GM12864 (cell line): ENCODE measurements at places on chromosomes 5 and 9.

DNA sequence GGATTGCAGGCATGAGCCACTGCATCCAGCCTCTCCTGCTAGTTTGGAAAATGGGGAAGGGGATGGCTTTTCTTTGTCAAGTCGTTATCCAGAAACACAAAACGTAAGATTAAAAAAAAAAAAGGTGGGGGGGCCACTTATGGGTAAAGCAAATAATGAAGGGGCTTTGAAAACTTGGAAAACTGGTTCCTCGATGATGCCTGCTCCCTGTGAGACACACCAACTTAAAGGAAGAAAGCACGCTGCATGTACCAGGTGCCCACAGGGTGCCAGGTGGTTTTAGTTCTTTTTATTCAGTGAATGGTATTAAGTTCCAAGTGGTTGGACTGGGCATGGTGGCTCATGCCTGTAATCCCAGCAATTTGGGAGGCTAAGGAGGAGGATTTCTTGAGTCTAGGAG, 170.1 kb downstream of the GOLPH3 start:
- DNase-seq: no peak

GRCh38 chr9:92138157-92138959, 23.1 kb upstream of the SPTLC1 start:
- DNase-seq: no peak

DNA sequence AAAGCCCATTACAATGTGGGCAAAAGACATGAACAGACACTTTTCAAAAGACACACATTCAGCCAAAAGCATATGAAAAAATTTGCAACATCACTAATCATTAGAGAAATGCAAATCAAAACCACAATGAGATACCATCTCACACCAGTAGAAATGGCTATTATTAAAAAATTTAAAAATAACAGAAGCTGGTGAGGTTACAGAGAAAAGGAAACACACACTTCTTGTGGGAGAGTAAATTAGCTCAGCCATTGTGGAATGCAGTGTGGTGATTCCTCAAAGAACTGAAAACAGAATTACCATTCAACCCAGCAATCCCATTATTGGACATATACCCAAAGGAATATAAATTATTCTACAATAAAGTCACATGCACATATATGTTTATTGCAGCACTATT, 585.2 kb upstream of the TUSC1 start:
- no peak for DNase-seq

DNA sequence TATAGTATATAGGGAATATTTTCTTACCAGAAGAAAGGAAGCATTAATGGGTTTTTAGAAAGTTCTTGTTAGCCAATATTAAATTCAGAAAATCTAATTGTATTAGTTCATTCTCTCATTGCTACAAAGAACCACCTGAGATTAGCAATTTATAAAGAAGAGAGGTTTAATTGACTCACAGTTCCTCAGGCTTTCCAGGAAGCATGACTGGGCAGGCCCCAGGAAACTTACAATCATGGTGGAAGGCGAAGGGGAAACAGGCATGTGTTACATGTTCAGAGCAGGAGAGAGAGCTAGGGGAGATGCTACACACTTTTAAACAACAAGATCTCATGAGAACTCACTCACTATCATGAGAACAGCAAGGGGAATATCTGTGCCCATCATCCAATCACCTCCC, 304.0 kb upstream of the CDH12 start:
- DNase-seq: no peak

DNA sequence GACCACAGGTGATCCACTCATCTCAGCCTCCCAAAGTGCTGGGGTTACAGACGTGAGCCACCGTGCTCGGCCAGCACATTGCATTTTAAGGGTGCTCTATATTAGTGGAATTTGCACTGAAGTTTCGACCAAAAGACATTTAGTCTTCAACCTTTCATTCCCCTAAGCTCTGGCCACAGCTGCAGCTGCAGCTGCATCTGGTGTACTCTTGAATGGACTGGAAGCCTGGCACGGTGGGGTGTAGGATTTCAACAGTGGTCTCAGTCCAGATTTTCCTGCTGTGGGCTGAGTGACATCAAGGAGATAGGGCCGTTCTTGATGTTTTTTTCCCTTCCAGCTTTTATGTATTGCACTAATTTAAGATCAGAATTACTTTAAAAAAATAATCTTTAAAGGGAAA, 255.2 kb downstream of the PDZD2 start:
- DNase-seq: no peak

DNA sequence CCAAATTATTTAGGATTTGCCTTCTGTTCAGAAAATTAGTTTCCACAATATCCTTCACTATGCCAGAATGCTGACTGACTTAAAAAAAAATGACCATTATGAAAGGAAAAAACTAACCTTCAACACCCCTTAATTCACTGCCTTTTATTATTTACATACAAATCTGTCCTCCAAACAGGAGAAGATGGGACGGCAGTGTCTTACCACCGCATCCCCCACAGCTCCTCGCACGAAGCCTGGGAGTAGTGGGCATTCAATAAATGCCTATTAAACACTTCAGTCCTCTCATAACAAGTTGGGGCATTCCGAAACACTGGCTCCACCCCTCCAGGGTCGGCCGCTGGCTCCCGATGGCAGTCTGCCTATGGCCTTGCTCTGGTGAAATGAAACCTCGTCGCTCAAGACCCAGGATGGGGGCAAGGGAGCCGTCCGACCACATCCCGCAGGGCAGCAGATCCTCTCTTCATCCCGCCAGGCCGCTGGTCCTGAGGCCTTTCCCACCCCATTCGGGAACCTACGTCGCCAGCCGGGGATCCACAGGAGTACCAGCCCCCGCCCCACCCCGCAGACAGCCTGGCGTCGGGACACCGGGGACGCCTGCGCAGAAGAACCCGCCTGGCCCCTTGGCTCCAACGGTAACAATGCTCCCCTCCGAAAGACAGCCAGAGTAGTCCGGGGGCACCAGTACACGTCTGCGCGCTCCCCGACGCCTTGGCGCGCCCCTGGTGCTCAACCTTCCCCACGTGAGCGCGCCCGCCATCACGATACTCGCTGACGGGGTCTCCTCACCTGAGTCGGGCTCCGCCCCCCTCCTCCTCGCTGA, 613 bp downstream of the ZBTB5 start:
- DNase-seq: peak; percentile 31

DNA sequence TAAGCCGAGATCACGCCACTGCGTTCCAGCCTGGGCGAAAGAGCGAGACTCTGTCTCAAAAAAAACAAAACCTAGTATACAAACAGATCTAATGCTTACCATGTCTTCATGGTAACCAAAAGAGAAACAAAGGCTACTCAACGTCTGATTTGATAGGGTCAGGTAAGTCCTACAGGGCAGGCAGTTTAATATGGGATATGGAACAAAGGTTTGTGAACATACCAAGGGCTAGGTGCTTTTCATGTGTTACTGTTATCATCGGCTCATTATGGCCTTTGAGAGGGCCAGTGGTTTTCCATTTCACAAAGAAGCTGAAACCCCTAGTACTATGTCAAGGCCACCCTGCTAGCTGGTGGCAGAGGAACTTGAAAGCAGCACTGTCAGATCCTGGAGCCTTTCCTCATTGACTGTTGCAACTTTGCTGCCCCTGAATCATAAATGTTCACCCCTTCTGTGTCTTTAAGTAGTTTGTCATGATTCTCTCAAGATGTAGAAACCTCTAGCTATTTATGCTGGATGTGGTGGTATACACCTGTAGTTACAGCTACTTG, 5.1 kb downstream of the IQGAP2 start:
- DNase-seq: no peak

DNA sequence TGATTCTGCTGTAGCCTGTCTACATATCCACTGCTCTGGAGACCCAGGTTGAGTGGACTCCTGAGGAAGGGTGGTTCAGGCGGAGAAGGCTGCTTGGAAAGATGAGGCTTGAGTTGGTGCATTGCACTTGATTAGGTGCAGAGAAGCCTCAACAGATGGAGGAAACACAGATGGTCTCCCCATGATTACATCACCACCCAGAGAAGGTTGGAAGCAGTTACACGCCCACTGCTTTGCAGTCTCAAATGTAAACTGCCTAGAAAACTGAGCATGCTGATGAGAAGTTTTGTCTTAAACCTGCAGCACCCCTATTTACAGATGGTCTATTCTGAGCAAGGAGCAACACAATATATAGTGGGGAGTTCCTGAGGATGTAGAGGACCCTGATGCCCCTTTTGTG, 266.6 kb downstream of the PIK3R1 start:
- no peak for DNase-seq

DNA sequence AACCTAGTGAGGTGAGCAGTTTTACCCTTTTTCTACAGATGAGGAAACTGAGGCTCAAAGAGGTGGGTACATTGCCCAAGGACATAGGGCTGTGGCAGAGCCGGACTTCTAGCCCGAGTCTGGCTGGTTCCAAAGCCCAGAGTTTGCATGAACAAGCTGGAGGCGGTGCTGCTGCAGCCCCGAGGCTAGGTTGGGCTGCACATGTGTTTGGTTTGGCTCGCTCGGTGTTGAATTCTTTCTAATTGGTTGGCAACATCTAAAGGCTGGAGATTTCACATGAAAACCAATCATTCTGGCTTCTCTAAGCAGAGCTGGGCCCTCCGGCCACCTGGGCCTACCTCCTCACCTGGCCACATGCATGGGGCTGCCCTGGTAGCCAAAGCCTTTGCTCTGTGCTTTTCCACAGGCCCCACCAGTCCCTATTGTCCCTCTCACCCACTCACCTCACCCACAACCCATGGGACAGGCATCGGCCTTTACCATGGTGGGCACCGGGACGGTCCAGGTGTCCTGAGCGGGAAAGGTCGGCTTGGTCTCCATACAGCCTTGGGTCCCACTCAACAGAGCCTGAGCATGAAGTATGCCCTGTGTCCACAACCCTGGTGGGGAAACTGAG, 262.3 kb downstream of the NSG2 start:
- no peak for DNase-seq

- no peak for DNase-seq
Measured at GRCh38 chr5:5487585-5488360, 65.3 kb downstream of the ICE1 start.

- DNase-seq: no peak
Measured at GRCh38 chr5:108295578-108296368, 86.1 kb downstream of the FBXL17 start.

GRCh38 chr9:21989440-21990189, 4.6 kb downstream of the CDKN2A start:
- no peak for DNase-seq

- no peak for DNase-seq
Measured at GRCh38 chr9:86974421-86974820, 27.1 kb upstream of the GAS1 start.

GRCh38 chr9:79301085-79301484, 270.7 kb upstream of the TLE4 start:
- no peak for DNase-seq

GRCh38 chr5:174177531-174177930, 132.0 kb downstream of the NSG2 start:
- DNase-seq: no peak

DNA sequence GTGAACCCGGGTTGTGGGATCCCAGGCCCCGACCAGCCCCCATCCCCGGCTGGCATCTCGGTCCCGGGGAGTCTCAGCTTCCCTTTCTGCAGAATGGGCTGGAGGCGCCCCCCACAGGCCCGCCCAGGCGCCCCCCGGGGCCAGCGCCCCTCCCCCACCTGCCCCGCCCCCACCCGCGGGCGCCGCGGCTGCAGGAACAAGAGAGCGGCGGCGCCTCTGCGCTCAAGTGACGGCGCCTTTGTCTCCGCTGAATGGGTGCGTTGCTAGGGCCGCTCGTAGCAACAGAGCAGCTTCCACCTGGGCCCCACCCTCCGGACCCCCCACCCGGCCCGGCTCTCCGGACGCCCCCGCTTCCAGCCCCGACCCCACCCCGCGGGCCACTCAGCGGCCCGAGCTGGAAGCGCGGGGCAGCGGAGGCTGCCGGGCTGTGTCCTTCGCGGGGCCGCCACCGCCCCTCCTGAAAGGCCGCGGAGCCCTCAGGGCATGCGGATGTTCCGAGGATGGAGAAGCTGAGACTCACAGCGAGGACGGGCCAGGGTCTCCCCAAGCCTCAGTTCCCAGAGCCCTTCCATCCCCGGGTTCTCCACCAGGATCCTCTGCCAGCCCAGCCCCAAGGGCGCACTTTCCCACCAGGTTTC, 27.5 kb downstream of the ADGRD2 start:
- no peak for DNase-seq

GRCh38 chr5:115170134-115170928, 623 bp upstream of the TRIM36 start:
- DNase-seq: no peak

GRCh38 chr9:128020692-128021091, 39.9 kb upstream of the EEIG1 start:
- DNase-seq: no peak

DNA sequence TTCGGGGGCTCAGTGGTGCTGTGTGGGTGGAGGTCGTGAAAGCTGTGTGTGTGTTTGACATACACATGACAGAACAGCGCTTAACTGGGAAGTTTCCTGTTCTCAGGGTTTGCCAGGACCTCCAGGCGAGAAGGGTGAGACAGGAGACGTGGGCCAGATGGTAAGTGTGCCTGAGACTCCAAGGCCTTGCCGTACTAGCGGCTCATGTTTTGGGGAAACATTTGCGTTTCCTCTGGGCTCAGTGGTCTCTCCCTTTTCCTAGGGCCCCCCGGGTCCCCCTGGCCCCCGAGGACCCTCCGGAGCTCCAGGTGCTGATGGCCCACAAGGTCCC, 68.3 kb upstream of the FCN2 start:
- no peak for DNase-seq

DNA sequence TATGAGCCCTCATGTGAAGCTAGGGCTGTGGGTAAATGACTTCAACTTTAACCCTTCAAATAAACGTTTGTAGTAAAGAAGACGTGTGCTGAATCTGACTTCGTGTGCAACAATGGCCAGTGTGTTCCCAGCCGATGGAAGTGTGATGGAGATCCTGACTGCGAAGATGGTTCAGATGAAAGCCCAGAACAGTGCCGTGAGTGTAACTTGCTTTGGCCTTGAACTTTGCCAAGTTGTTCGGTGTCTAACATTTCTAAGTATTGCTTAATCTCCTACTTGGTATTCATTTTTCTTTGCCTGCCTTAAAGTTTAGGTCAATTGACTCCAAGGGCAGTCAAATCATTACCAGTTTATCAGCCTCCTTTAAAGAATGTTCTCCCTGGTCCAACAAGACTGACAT, 18.2 kb downstream of the VLDLR start:
- DNase-seq: no peak

DNA sequence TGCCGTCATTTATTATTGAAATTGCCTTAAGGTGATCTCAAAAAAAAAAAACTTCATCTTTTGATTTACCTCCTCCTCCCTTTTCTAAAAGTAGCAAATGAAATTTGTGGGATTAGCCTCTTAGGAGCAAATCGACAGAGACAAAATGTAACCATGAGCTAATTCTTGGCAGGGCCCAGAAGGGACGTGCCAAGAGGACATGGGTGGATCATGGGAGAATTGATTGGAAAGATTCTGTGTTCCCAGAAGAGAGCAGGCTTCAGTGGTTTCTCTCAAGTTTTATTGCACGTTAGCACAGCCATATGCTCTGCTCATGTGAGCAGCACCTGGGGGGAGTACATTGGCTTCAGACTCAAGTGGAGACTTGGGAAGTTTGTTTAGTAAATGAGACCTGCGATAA, 394.6 kb downstream of the ELAVL2 start:
- no peak for DNase-seq

- no peak for DNase-seq
Measured at GRCh38 chr5:105640328-105640727, 2030.4 kb downstream of the EFNA5 start.

GRCh38 chr5:6291961-6292360, 86.4 kb downstream of the MED10 start:
- DNase-seq: no peak

- DNase-seq: no peak
Measured at GRCh38 chr5:73946919-73947602, 321.1 kb downstream of the ARHGEF28 start.

GRCh38 chr9:127122176-127123063, at the start of gene ANGPTL2:
Gene ANGPTL2, minus strand, starts transcription at chr9:127122635. Its CDS starts 13,904 bp downstream, at chr9:127108731.
- no peak for DNase-seq
